Subcutaneous adipose tissue (tissue), 4 donors: ENCODE measurements at places on chromosomes 1 and 21. TPM values are rescaled to one million over a fixed set of nuclear protein-coding genes. Genes with fewer than 3 reads are reported as not detected.

RAB13 gene
- 64.0 TPM for total RNA-seq

NCAM2 gene
- 3.9 TPM for total RNA-seq

PLA2G2D gene
- total RNA-seq: not detected

ADAMTSL4 gene
- total RNA-seq: 53.9 TPM

NASP gene
- total RNA-seq: 67.3 TPM

OPTC gene
- not detected for total RNA-seq

NSL1 gene
- total RNA-seq: 35.4 TPM

ILDR2 gene
- total RNA-seq: not detected

MKNK1 gene
- total RNA-seq: 63.9 TPM

AGPAT3 gene
- total RNA-seq: 33.9 TPM

DNASE2B gene
- not detected for total RNA-seq

SYTL1 gene
- 0.94 TPM for total RNA-seq

TNFRSF4 gene
- total RNA-seq: not detected
